Calu3 (cell line): ENCODE measurements at places on chromosomes 16 and 17. TPM values are rescaled to one million over a fixed set of nuclear protein-coding genes. Genes with fewer than 3 reads are reported as not detected.
A peak's percentile ranks its signal among the peaks of the same experiment; 100 is the strongest.

DNA sequence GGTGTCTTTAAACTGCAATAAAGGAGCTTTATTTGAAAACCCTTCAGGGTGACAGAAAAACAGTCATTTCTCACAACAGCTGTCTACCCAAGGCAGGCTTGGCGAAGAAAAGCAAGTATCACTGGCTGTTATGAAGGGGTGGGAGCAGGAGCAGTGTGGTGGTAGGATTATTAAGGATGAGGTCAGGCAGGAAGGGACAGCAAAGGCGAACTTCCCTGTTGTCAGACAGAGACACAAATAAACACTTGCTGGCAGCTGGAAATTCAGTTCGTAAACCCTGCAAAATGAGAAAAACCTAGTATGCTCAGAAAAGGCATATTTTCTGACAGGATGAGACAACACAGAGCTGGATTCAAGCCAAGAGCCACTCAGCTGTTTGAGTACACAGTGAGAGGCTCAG lies 416.3 kb upstream of the CDH5 start:
- no peak overlapping the region for H3K27ac ChIP-seq
- no peaks in the 10 kb centered on the region for H3K4me1 ChIP-seq
- H3K27me3 ChIP-seq, result peaks cover 84% of the 10 kb centered on the region
- DNase-seq, result no peak
- H3K4me3 ChIP-seq, result no peak overlapping the region
- no peaks in the 10 kb centered on the region for H3K36me3 ChIP-seq

- H3K4me1 ChIP-seq, result peaks cover 16% of the 10 kb centered on the region
- H3K36me3 ChIP-seq, result peaks cover 11% of the 10 kb centered on the region
- H3K27ac ChIP-seq, result no peak overlapping the region
Measured at GRCh38 chr17:388087-388486, 35.5 kb upstream of the RPH3AL start.

DNA sequence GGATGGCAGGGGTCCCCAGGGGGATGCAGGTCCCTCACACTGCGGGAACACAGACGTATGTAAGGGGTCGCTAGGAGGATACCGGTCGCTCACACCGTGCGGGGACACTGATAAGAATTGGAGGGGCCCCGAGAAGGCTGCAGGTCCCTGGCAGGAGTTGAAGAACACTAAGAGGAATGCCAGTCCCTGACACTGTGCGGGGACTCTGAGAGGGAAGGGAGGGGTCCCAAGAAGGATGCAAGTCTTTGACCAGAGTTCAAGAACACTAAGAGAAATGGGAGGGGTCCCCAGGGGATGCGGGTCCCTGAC lies 510 bp downstream of the ERCC4 start:
- peaks cover 20% of the 10 kb centered on the region for H3K36me3 ChIP-seq
- H3K27ac ChIP-seq, result peak overlapping the region; percentile 92
- DNase-seq, result no peak
- peaks cover 25% of the 10 kb centered on the region for H3K4me1 ChIP-seq
- peaks cover 13% of the 10 kb centered on the region for H3K27me3 ChIP-seq

DNA sequence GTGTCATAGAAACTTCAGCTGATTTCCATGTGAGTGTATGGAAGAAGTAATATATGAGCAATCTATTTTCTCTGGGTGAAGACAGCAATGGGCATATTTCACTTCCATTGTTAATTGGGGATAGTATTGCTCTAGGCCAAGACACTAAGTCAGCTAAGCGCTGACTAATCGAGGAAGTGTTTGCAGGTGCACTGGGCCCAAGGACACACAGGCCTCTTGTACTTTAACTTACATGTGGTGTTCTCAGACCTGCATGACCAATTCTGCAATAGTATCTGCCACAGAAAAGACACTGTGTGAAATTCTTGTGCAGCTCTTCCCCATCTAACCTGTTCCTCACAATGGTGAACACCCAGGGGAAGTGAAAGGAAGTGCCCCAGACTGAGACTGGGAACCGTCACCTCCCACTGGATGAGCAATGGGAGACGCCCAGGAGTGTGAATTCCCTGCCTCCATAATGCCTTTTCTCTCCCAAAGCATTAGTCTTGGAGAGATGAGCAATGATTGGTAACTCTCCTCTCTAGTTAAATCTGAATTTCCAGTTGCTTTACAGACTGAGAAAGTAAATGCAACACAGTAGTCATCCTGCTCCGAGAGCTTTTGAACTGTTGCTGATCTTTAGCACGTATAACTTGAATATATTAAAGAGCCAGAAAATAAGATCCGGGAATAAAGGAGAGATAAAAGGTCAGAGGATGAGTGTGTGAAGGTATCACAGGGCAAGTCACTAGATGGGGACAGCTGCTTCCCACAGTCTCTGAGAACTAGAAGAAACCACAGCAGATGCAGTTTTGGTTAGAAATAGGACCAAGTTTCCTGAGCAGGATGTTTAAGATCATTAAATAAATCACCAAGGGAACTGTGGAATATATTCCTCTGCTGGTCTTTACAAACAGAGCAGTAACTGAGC lies 82.6 kb downstream of the CDK5R1 start:
- no peaks in the 10 kb centered on the region for H3K36me3 ChIP-seq
- no peak for DNase-seq
- H3K27ac ChIP-seq, result no peak overlapping the region
- no peaks in the 10 kb centered on the region for H3K4me1 ChIP-seq
- no peak overlapping the region for H3K4me3 ChIP-seq
- H3K27me3 ChIP-seq, result no peaks in the 10 kb centered on the region

DNA sequence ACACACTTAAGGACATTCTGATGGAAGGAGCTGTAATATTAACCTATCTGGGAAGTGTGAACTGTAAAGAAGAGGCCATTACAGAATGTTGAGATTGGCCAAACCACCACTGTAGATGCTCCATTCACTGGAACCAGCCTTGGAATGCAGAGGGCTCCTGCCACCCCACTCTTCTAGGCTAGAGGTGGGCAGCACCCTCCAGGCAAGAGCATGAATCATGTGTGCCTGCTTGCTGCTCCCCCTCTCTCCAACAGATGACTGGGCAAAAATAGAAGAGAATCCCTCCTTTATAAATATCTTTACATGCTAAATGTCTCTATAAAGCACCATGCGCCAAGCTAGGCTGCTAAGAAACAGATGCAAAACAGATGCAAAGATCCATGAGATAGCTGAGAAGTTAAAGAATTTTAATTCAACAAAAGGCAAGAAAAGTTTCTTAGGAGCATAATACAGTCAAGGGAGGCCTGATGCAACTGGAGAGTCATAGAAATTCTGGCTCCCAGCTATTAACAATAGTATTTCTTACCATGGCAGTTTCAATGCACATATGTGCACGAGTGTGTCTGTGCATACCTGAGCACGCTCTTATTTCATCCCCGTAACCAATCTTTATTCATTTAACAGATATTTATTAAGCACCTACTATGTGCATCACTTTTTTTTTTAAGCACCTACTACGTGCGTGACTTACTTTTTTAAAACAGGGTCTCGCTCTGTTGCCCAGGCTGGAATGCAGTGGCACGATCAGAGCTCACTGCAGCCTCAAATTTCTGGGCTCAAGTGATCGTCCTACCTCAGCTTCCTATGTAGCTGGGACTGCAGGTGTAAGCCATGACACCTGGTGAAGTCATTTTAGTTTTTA lies 53.6 kb downstream of the GRIN2A start:
- H3K36me3 ChIP-seq, result no peaks in the 10 kb centered on the region
- no peak for DNase-seq
- H3K27me3 ChIP-seq, result no peaks in the 10 kb centered on the region
- peaks cover 46% of the 10 kb centered on the region for H3K4me1 ChIP-seq

The SERPINF2 gene
- 0.54 and 0.76 TPM in 2 replicates for total RNA-seq

The MT4 gene
- total RNA-seq, result not detected in 2 replicates

The KRT36 gene
- total RNA-seq, result not detected in 2 replicates

GRCh38 chr17:68197997-68198930 lies 49.6 kb upstream of the AMZ2 start:
- DNase-seq, result peak; percentile 77
- H3K4me3 ChIP-seq, result peak overlapping the region; percentile 65
- no peak overlapping the region for H3K27ac ChIP-seq
- peaks cover 8% of the 10 kb centered on the region for H3K4me1 ChIP-seq
- peaks cover 61% of the 10 kb centered on the region for H3K27me3 ChIP-seq

- H3K4me1 ChIP-seq, result no peaks in the 10 kb centered on the region
- no peaks in the 10 kb centered on the region for H3K36me3 ChIP-seq
- H3K27ac ChIP-seq, result no peak overlapping the region
- no peak for DNase-seq
- peaks cover 1% of the 10 kb centered on the region for H3K27me3 ChIP-seq
Measured at GRCh38 chr16:10835281-10835931, 16.8 kb upstream of the TVP23A start.

- DNase-seq, result peak; percentile 51
- no peaks in the 10 kb centered on the region for H3K36me3 ChIP-seq
- H3K4me3 ChIP-seq, result no peak overlapping the region
- H3K4me1 ChIP-seq, result no peaks in the 10 kb centered on the region
- no peak overlapping the region for H3K27ac ChIP-seq
Measured at GRCh38 chr17:64281962-64282752, 19.1 kb upstream of the TEX2 start.

DNA sequence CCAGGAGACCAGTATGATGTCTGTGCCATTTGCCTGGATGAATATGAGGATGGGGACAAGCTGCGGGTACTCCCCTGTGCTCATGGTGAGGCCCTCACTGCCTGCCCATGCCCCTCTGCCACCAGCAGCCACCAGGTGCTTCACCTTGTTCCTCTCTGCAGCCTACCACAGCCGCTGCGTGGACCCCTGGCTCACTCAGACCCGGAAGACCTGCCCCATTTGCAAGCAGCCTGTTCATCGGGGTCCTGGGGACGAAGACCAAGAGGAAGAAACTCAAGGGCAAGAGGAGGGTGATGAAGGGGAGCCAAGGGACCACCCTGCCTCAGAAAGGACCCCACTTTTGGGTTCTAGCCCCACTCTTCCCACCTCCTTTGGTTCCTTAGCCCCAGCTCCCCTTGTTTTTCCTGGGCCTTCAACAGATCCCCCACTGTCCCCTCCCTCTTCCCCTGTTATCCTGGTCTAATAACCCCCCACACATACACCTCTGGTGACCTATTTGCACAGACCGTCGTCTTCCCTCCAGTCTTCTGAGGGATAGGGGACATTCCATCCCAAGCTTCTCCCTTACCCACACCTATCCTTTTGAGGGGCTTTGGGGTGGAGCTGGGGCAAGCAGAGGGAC lies 3.7 kb downstream of the PFN1 start:
- H3K27ac ChIP-seq, result peak overlapping the region; percentile 84
- DNase-seq, result no peak
- peak overlapping the region; percentile 89 for H3K4me3 ChIP-seq
- H3K4me1 ChIP-seq, result peaks cover 31% of the 10 kb centered on the region
